ENCODE measurements at places on chromosomes 1 and 21. TPM values are rescaled to one million over a fixed set of nuclear protein-coding genes. Genes with fewer than 3 reads are reported as not detected.

The TMEM200B gene
- 8.2 TPM for total RNA-seq

The FOXD3 gene
- total RNA-seq = not detected

The TSPEAR gene
- 0.16 TPM for total RNA-seq

The GPR37L1 gene
- not detected for total RNA-seq

- H3K27me3 ChIP-seq = peaks cover 18% of the 10 kb centered on the region
- no peak overlapping the region for H3K27ac ChIP-seq
- no peak for DNase-seq
- H3K36me3 ChIP-seq = no peaks in the 10 kb centered on the region
- peaks cover 4% of the 10 kb centered on the region for H3K4me1 ChIP-seq
Observed at GRCh38 chr1:3708791-3709190, 43.5 kb upstream of the CCDC27 start.

The DPT gene
- total RNA-seq = 13.5 TPM

DNA sequence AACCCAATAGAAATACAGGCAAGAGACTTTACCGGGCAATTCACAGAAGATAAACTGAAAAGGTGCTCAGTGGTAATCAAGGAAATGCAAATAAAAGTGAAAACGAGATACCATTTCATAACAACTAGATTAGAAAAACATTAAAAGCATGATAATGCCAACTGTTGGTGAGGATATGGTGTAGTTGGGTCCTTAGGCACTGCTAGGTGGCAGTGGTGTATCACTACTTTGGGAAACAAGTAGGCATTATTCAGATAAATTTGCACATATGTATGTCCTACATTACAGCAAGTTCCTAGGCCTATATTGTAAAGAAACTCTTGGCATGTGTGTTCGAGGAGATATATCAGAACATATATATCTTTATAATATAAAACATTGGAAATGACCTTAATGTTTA is 31.0 kb downstream of the AZIN2 start:
- no peaks in the 10 kb centered on the region for H3K27me3 ChIP-seq
- H3K4me3 ChIP-seq = no peak overlapping the region
- H3K4me1 ChIP-seq = no peaks in the 10 kb centered on the region
- no peak overlapping the region for H3K27ac ChIP-seq
- H3K36me3 ChIP-seq = no peaks in the 10 kb centered on the region

The CCDC17 gene
- 1.3 TPM for total RNA-seq

DNA sequence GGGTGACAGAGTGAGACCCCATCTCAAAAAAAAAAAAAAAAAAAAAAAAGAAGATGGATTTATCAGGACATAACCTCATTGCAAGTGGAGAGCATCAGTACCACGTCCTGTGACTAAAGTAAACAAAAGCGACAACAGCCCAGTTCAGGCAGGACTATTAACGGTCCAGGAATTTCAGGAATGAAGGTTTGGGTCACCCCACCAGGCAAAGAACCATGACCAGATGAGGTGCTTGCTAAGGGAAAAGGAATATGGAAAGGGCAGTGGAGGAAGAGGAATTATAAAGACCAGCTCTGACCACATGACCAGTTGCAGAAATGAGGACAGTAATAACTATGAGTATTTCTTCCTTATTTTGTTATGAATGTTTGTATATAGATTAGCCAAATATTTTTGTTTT is 35.4 kb upstream of the EIF4G3 start:
- H3K27ac ChIP-seq = no peak overlapping the region
- no peak overlapping the region for H3K4me3 ChIP-seq
- H3K27me3 ChIP-seq = no peaks in the 10 kb centered on the region
- no peaks in the 10 kb centered on the region for H3K36me3 ChIP-seq
- H3K4me1 ChIP-seq = no peaks in the 10 kb centered on the region
- DNase-seq = no peak

DNA sequence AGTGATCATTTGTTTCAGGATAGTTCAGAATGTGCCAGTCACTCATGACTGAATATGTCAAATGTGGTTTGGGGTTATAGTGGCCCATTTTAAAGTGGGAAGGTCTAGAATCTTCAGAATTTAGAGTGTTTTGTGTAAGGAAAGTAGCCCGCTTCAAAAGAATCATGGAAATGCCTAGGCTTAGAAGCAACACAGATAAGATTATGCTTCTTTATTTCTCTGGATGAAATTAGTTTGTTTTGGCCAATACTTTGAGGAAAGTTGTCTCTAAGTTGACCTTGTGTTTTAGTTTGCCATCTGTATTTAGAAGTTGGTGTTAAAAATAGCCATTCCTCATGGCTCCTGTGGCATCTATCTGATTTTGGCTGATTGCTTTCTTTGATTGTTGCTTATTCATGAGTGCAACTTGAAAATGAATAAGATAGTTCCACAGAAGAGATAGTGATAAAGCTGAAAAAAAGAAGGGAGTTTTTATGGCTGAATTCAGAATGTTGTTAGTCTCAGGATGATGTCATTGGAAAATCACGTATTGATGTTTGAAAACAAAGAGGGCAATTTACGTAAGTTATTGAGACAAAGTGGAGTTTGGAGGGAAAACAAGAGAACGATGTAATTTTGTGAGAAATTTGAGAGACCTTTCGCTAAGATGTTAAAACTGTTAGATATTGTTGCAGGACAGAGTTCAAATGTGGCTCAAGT is 71.9 kb downstream of the PLA2G4A start:
- H3K4me1 ChIP-seq = no peaks in the 10 kb centered on the region
- H3K4me3 ChIP-seq = no peak overlapping the region
- no peak for DNase-seq
- H3K27me3 ChIP-seq = no peaks in the 10 kb centered on the region

The ZBTB7B gene
- 27.3 TPM for total RNA-seq

The GPR157 gene
- total RNA-seq = 15.3 TPM

DNA sequence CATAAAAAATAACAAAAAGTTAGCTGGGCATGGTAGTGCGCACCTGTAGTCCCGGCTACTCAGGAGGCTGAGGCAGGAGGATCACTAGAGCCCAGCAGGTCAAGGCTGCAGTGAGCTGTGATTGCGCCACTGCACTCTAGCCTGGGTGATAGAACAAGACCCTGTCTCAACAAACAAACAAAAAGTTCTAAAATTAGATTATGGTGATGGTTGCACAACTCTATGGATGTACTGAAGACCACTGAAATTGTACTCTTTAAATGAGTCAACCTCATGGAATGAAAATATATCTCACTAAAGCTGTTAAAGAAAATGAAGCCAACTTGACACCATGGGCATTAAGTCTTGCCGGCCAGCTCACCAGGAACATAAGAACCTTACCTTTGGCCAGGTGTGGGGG is 9.1 kb downstream of the MRAP start:
- H3K27ac ChIP-seq = no peak overlapping the region
- H3K4me3 ChIP-seq = no peak overlapping the region
- DNase-seq = no peak
- H3K36me3 ChIP-seq = no peaks in the 10 kb centered on the region

DNA sequence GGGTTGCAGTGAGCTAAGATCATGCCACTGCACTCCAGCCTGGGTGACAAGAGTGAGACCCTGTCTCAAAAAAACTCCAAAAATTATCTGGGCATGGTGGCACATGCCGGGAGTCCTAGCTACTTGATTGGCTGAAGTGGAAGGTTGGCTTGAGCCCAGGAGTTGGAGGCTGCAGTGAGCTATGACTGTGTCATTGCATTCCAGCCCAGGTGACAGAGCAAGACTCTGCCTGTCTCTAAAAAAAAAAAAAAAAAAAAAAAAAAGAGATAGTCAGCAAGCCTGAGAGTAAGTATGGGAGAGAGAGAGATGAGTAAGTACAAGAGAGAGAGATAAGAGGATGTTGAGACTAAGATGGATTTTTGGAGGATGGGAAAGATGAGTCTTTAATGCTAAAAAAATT is 180.8 kb upstream of the CACYBP start:
- no peaks in the 10 kb centered on the region for H3K36me3 ChIP-seq
- no peak for DNase-seq
- no peak overlapping the region for H3K4me3 ChIP-seq
- H3K4me1 ChIP-seq = no peaks in the 10 kb centered on the region
- no peaks in the 10 kb centered on the region for H3K27me3 ChIP-seq
